ENCODE measurements at places on chromosomes 2 and 18.
A peak's percentile ranks its signal among the peaks of the same experiment; 100 is the strongest.

GRCh38 chr18:24611075-24611474 lies 150.6 kb downstream of the HRH4 start:
- DNase-seq = no peak

GRCh38 chr2:109454304-109454703 lies 159.5 kb downstream of the SEPTIN10 start:
- DNase-seq = no peak

- DNase-seq = no peak
Measured at GRCh38 chr2:221836095-221836494, 264.0 kb upstream of the EPHA4 start.

DNA sequence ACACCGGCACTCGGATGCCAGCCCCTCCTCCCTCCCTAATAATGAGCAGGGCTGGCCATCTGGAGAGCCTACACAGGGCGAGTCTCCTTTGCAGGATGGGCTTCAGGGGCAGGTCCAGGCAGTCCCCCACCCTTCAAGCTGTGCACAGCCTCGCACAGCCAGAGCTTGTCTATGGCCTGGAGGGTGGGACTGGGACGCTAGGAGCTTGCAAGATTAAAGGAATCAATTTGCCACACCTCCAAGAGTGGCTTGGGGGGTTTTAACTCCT lies 43.9 kb upstream of the OTOF start:
- DNase-seq = no peak

- no peak for DNase-seq
Measured at GRCh38 chr2:80863147-80863714, 558.7 kb upstream of the LRRTM1 start.

- DNase-seq = no peak
Measured at GRCh38 chr18:56386856-56387255, 251.5 kb downstream of the TXNL1 start.

- DNase-seq = no peak
Measured at GRCh38 chr2:99862566-99862965, 279.8 kb downstream of the AFF3 start.

DNA sequence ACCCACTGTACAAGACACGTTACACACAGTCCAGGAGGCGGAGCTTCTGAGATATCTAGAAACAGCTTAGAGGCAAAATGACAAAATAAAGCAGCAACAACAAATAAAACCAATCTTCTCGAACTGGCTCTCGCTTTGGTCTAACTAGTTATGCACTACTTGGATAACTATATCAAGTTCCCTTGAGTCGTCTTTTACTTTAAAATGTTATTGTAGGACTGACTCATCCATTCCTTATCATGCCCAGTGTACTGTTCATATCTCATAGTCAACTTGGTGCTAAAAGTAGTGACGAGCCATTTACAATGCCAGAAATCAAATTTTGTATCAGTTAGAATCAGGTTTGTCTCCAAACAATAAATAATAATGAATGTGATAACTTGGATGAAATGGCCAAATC lies 102.5 kb upstream of the SLC35G4 start:
- no peak for DNase-seq

- DNase-seq = no peak
Measured at GRCh38 chr2:144239306-144239705, 280.6 kb downstream of the ZEB2 start.

DNA sequence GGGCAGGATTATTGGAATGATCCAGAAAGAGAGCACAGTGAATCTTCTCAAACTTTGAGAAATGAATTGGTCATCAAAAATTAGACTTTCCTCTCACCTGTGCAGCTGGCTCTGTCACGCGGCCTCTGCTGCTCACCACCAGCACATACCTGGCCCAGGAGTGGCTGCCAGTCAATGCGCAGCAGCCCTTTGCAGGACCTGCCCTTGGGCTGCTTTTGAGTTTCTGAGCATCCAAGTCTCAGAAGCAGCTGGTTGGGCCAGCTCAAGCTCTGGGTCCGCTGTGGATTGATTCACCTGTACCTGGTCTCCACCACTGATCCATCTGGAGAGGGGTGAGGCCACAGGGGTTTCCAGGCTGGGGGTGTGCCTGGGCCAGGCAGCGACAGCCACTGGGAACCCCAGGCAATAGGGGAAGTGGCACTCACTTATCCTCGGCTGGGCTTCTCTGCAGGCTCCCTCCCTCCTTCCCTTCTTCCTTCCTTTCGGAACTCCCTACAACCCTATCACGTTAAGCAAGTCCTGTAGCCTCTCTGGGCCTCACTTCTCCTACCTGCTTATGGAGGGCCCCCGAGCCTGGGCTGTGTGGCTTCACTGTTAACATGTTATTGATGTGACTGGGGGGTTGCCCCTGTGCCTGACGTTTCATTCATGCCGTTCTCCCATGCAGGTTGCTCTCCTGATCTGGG lies 48.1 kb downstream of the SH3BP4 start:
- no peak for DNase-seq

DNA sequence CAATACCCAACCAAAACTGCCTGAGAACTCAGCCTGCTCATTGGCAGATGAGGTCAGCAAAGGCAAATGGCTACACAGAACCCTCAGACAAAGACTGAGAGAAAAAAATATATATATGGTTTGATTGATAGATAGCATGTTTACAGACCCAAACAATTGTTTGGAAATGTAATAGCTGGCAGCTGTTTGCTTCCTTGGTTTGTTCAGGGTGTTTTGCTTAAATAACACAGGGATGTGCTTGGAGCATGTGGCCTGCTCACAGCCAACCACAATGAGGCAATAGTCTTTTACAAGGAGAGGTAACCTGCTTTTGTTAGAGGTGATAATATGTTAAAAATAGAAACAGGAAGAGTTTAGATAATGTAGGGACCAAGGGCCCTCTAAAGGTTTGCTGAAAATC lies 84.5 kb downstream of the PDK1 start:
- DNase-seq = no peak

GRCh38 chr2:43209204-43209717 lies 17.1 kb downstream of the ZFP36L2 start:
- DNase-seq = no peak

- no peak for DNase-seq
Measured at GRCh38 chr18:31039426-31039825, 3.1 kb downstream of the DSC3 start.

DNA sequence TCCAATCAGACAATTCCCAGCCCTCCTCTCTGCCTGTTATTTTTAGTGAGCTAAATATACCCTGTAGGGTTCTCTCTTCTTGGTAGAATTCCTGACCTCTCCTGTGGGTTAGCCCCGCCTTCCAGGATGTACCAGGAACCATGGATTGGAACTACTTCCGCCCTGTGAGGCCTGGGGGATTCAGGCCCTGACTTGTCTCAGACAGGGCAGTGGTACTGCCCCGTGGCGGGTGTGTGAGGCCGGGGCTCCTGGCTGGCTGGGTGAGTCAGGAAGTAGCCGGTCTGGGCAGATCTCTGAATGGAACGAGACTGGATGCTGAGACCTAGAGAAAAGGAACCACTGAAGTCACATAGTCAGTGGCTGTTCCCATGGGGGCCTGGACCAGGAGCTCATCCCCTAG lies 50.5 kb downstream of the DYSF start:
- DNase-seq = no peak

DNA sequence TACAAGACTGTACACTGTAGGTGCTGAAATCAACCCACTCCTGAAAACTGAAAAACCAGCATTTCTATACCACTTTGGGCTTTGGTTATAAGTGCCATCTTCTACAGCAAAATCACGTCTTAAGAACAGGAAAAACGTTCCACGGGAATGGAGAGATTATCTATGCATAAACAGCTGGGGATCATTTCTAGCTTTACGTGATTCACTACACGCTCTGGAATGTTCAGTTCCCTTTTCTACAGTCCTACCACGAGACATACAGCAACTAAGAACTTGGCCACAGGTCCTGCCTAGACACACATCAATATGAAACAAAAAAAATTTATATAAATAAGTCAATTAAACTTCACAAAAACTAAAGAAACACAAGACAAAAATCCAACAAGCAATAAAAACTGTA lies 3.6 kb downstream of the CXCR4 start:
- no peak for DNase-seq

- no peak for DNase-seq
Measured at GRCh38 chr2:207334301-207334623, 168.5 kb upstream of the KLF7 start.

DNA sequence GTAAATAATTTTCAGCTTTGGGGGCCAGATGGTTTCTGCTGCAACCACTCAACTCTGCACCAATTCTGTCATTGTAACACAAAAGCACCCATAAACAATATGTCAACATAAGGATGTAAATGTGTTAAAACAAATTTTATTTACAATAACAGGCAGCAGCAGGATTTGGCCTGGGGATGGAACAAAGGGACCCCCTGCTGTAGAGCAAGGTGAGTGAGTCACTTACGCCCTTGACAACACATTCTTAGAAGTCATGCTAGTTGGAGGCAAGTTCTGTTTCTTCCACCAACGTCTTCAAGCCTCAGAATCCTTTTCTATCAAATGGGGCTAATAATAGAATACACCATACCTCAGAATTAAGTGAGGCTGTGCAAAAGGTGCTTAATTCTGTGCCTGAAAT lies 610.2 kb upstream of the SYT4 start:
- DNase-seq = no peak

DNA sequence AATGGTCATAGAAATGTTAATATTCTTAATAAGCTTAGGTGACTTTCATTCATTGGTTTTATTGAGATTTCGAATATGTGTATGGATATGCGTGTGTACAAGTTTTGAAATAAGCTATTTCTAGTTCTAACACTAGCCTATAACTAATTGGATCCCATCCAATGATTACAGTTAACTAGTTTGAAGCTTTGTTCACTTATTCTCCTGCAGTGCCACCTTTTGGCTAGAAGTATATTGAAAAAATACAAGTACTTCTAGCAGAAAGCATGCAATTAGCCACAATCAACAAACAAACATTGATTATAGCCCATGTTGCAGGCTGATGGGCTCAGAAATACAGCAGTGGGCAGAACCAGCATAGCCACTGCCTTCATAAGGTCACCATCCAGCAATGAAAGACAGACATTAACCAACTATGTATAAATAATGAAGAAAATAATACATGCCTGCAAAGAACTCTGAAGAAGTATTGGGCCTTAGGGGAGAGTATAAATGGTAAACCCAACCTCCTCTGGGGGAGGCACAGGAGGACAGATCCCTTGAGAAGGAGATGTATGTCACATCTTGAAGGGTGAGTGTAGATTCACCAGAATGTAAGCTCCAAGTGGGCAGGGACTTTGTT lies 5.1 kb upstream of the PIEZO2 start:
- peak; percentile 42 for DNase-seq

- no peak for DNase-seq
Measured at GRCh38 chr2:32450851-32451250, 94.0 kb downstream of the BIRC6 start.

DNA sequence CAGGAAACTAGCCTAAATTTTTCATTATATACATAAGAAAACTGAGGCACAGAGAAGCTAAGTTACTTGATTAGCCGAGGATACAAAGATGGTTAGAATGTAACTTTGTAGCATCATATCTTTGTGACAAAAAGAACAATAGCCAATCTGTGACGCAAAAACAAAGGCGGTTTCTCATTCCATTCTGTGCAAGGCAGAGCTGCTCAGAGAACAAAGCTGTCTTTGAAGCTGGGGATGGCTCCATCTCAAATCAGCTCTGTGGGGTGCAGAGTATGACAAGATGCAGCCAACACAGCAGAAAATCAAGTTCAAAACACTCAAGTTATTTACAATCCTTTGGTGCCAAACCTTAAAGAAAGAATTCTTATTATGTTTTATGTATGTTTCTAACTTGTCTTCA lies 81.9 kb upstream of the VWC2L start:
- no peak for DNase-seq

DNA sequence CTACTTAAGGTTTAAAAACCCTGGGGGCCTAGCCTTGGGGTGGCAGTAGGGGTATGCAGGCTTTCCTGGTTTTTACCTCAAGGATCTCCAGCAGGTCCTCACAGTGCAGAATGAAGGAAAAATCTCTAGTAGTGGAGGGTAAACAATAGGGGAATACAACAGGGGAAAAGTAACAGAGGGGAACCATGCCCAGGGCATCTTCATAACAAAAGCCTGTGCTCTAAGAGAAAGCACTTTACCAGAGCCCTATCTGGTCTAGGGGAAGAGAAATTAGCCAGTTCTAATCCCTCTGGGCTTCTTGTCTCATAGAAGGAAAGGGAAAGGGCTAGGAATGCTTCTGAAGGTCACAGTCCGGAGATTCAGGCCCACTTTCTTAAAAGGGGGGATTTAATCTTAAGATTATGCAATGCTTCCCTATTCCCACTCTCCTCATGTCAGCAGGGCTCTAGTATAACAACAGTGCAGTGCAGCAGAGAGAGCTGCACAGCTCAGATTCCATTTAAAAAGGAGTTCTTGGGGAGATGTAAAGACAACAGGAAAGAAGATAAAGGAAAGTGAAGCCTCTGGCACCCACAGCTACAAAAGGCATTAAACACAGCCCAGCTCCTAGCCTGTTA lies 149.0 kb upstream of the CYP1B1 start:
- no peak for DNase-seq

- DNase-seq = no peak
Measured at GRCh38 chr2:198874472-198874858, 583.3 kb downstream of the SATB2 start.

- DNase-seq = peak; percentile 42
Measured at GRCh38 chr18:62717169-62717924, 2.0 kb downstream of the PHLPP1 start.

DNA sequence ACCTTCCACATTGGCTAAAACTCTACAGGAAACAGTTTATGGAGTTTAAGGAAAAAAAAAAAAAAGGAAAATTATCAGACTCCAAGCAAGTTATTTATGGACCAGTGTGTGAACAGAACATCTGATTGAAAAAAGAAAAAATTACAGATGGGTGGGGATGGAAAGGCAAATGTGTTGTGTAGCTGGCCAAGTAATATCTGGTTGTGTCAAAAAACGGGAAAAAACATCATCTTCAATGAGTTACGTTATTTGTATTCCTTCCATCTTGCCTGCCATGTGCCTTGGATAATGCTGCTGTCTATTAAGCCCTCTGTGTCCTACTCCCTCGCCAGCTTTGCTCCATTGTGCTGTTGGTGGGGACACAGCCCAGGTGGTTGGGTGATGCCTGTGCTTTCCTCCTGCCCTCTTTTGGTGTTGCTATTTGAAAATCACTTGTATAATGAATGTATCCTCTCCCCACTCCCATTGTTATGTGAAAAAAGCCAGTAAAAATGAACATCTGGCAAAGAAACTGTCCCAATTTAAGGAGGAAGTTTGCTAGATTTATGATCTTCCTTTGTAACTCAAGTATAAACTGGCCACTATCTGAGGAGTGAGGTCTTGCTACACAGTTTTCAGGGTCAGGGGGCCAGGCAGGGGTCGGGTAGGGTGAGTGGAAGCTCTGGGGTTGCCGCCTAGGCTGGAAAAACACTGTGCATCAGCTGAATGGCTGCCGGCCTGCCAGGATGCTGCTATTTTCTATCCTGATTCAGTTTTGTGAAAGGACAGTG lies 155.9 kb downstream of the FMNL2 start:
- DNase-seq = no peak
